ENCODE measurements at places on chromosomes 7 and 10.

DNA sequence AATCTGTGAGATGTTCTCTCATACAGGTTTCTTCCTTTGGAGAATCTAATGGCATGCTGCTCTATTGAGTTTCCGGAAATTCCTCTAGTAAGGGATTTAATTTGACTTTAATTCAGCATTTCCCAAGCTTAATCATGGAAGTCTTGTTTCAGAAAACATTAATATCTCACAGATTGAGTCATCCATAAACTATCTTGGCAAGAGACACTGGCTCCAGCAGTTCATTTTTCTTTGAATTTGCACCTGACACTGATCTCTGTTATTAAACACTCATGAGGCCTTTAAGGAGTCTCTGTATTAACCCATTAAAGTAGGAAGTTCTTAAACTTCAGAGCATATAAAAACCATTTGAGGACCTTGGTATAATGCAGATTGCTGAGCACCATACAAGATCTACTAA, 3.6 kb upstream of the ITGB8 start:
- DNase-seq, result no peak

DNA sequence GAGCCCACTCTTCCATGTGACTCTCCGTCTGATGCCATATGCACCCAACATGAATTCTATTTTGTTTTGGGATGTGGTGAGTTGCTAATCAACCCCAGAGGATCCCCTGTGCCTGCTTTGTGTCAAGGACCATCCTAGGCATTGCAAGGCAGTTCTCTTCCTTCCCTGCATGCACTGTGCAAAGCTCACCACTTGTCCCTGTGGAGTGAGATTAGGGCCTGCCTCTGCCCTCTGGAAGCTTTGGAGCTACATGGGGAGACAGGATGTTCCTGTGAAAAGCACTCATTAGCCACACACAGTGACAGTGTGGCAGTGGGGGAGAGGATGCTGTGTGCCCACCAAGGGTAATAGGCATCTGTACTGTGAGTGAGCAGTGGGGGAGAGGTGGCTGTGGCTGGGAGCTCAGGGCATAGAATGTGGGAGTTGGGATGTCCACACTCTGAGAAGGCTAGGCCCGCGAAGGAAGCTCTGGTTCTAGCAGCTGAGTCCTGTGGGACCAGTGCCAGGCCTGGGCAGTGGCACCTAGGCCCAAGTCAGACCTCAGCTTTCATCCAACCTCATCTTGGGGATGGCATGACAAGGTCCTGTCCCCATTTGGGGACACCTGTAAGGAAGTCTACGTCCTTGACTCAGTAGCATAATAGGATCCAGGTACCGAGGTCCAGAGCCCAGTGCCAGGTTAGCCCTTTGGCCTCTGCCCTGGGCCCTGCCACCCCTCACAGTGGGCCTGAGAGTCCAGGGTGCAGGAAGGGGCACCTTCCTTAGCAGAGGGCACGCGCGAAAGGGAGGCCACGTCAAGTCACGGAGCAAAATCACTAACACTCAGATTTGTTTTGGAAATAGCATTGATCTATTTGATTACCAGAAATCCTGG, 6.6 kb downstream of the ADRA2A start:
- no peak for DNase-seq

- no peak for DNase-seq
Observed at GRCh38 chr7:47932016-47932415, 16.2 kb downstream of the PKD1L1 start.

- DNase-seq, result no peak
Observed at GRCh38 chr7:92685136-92686042, 95.2 kb upstream of the FAM133B start.

GRCh38 chr7:100721505-100721812, 1.2 kb downstream of the EPO start:
- DNase-seq, result no peak

GRCh38 chr10:846126-846685, 85.3 kb downstream of the LARP4B start:
- no peak for DNase-seq

GRCh38 chr7:143227806-143228205, 6.0 kb downstream of the TAS2R40 start:
- no peak for DNase-seq

DNA sequence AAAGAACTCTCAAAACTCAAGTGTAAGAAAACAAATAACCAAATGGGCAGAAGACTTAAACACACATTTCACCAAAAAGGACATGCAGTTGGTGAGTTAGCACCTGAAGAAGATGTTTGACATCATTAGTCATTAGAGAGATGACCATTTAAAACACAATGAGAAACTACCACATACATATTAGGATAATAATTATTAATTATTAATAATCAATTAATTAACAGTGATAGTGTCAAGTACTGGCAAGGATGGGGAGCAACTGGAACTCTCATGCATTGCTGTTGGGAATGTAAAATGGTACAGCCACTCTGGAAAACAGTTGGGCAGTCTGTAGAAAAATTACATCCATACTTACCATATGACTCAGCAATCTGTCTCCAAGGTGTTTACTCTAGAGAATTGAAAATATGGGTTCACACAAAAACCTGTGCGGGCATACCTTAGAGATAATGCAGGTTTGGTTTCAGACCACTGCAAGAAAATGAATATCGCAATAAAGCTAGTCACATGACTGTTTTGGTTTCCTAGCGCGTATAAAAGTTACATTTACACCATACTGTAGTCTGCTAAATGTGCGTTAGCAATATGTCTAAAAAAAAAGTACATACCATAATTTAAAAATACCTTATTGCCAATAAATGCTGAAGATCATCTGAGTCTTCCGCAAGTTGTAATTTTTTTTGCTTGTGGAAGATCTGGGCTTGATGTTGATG, 30.3 kb downstream of the ARID5B start:
- no peak for DNase-seq

DNA sequence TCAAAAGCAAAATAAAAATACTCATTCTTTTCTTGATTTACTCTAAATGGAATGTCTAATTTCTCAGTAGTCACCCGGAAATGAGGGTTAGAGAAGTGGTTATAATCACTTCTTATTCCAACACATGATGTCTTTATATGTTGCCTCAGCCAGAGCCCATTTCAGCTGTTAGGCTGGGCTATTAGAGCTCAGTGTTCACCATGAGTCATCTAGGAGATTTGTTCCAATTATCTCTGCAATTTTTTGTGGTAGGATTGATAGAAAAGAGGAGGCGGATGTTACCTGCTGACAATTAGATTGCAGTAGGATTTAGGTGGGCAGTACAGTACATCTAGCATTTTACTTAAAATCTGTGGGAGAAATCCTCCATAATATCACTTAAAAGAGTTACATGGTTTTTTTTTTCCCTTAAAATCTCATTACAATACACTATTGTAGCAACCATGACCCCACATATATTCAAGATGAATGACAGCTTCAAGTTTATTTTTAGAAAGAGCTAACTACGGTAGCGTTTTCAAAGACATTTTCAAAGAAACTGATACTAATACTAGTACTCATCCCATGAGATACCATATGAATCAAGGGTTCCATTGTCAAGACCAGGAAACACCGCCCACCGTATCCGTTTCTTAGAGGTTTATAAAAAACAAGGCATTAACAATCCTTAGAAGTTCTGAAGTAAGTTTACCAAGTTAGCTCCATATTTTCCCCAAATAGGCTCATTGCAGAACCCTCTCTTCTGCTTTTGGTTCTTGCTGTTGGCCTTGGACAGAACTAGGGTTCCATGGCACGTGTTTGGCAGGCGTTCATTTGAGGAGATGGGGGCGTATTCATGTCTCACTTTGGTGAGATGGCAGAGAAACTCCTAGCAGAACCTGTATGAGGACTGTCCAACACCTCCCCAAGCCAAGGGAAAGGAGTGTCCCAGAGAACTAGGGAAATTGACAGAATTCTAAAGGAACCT, 10.4 kb downstream of the CPA2 start:
- no peak for DNase-seq

DNA sequence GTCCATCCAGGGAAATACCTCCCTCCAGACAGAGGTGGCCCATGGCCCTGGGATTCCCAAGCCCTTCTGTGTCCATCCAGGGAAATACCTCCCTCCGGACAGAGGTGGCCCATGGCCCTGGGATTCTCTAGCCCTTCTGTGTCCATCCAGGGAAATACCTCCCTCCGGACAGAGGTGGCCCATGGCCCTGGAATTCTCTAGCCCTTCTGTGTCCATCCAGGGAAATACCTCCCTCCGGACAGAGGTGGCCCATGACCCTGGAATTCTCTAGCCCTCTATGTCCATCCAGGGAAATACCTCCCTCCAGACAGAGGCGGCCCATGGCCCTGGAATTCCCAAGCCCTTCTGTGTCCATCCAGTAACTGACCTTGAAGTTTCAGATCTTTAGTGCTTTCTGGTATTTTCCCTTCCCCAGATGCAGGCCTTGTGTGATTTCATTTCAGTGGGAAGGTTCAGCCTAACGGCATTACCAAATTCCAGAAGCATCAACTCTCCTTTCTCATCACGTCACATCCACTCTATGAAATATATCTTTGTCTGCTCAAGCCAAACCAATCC, 28.8 kb upstream of the DIP2C start:
- DNase-seq, result no peak

DNA sequence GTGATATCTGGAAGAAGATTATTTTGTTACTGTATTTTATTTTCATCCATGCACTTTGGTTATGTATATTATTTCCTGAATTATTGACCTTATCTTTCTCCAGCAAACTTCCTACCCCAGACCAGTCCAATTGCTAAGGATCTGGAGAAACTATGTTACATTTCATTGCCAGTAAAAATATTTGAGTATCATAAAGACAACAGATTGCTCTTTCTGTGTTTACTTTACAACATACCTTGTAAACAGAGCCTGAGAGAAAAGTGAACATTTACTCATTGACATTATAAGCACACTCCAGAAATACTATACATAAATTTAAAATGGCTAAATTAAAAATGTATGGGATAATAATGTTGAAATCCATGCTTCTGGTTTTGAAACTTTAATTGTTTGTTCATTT, 186.2 kb upstream of the FAM3C start:
- no peak for DNase-seq

DNA sequence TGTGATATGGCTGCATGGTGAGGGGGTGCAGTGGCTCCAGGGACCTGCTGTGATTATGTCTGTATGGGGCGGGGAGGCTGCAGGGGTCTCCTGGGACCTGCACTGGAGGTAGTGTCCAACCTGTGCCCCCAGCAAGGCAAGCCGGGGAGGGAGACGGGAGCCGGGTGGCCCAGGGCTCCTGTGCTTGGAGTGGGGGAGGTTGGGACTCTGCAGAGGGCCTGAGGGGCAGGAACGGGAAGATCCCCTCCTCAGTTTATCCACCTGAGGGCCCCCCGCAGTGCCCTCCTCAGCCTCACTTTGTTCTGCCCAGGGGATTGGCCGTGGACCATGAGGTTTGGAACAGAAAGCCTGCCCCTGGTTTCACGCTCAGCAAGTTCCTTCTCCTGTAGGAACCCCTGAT, 22.8 kb upstream of the PWWP2B start:
- DNase-seq, result no peak

DNA sequence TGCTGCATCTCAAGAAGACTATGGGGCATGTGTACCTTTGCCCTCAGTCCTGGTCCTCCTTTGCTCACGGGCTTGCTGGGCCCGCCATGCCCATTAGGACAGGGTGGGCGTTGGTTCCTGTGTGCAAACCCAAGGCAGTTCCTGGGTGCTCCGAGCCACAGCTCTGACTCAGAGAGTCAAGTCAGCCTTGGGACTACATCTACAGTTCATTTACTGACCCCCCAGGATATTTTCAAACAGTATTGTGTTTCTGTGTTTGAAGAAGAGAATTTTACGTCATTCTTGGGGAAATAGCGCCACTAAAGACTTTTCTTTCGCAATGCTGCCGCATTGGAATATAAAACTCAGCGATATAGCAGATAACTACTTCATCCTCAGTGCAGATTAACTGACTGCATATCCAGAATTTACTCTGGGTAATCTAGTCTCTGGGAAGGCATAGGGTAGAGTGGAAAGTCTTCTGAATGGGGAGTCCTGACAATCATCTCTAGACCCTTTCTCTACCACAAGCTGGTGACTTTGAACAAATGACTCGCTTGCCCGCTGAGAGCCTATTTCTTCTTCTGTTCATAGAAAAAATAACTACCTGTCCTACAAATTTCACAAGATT, 638.9 kb upstream of the FZD8 start:
- peak; percentile 60 for DNase-seq
